Left ventricle myocardium inferior (tissue), 1 donor: ENCODE measurements at places on chromosomes 3 and 15. TPM values are rescaled to one million over a fixed set of nuclear protein-coding genes. Genes with fewer than 3 reads are reported as not detected.

The CDHR4 gene
- not detected for total RNA-seq

The CLDN18 gene
- total RNA-seq = not detected

DNA sequence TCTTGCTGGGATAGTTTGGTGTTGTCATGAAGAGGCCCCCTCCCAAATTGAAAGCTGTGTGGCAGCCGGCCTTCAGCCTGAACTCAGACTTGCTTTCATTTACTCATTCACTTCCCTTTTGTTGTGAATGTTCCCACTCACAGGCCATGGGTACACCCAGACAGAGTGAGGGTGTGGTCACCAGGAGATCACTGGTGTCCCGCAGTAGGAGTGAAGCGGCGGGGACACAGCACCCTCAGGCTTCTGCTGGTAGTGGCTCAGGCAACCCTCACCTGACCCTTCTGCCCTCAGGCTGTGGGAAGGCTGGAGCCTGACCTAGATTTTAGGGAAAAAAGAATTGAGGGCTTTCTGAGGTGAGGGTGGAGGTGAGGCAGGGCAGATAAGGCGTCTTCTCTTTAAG, 244.4 kb downstream of the SOX2 start:
- DNase-seq = no peak

The P2RY14 gene
- 2.9 TPM for total RNA-seq

DNA sequence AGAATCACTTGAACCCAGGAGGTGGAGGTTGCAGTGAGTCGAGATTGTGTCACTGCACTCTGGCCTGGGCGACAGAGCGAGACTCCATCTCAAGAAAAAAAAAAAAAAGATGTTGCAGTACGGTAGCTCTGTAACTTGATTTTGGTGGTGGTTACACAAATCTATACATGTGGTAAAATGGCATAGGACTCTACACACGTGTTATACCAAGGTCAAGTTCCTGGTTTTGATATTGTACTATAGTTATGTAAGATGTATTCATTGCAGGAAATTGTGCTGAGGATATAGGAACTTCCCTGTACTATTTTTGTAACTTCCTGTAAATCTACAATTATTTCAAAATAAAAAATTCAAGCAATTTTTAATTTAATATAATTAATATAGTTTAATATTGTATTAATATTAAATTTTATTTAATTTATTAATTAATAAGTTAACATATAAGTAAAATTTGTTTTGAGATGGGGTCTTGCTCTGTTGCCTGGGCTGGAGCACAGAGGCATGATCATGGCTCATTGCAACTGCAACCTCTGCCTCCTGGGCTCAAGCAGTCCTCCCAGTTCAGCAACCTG, 9.9 kb downstream of the MYD88 start:
- no peak for DNase-seq

The TIMP4 gene
- total RNA-seq = 12.3 TPM

GRCh38 chr3:9912294-9912935, 4.5 kb upstream of the IL17RC start:
- no peak for DNase-seq

The ZNF774 gene
- 4.7 TPM for total RNA-seq

The GRK7 gene
- not detected for total RNA-seq

DNA sequence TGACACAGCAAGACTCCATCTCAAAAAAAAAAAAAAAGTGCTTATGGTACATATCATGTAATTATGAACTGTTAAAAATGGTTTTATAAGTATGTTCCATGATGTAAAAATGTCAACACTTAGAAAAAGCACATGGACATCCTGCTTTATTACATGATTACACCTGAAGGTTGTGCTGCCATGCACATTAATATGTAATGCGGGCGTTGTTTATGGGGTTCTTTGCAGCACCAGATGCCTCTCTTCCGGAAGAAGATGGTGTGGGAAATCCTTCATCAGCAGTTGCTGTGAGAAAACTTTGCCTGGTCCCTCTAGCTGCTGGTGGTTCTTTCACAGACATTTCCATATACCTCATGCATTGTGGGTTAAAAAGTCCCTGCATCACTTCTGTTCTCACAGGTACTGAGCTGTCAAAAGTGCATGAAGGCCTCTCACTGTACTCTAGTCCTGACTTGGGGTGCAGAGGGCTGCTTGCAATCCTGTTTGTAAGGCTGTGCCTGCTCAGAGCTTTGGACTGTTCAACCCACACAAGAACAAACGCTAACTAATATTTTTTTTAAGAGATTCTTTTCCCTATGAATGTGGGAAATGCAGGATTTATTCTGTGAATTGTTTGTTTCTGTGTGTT, 43.6 kb downstream of the SENP2 start:
- no peak for DNase-seq

The CCDC54 gene
- total RNA-seq = not detected

- no peak for DNase-seq
Measured at GRCh38 chr15:56035166-56035565, 41.8 kb upstream of the NEDD4 start.

The SNTN gene
- total RNA-seq = not detected

The GOLGA8T gene
- 0.47 TPM for total RNA-seq

DNA sequence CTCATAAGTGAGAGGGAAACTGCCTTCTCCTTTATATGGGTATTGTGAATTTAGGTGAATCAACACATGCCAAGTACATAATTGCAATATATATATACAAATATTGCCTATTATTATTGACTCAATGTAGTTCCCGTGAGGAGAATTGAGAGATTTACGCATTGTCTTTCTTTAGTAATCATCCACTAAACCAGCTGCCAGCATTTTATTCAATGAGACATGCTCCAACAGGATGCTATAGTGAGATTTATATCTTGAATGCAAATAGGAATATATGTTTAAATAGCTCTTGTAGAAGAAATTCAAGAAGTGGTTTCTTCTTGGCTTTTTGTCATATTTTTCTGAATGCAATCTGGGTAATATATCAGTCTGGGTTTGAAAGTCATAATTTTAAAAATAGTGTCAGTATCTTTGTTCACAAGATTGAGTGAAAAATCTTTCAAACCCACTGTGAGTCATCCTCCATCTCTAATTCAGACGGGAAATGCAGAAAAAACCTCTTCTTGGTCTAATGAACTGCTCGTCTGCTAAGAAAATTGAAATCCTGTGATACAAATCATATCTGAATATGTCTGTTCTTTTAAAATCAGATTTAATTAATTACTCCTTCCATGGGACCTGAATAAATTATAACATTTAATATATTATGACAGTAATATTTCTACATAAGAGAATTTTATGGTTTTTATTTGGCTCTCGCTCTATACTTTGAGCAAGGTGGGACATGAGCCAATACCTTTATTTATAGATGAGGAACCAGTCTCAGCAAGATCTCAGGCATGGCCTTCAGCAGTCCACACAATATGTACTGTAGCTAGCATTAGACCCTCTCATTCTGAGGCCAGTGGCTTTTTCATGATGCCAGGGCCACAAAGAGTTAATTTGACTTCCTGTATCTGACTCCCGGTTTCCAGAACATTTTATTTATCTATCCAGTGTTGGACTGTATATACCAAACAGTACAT, 516.0 kb downstream of the GABRG3 start:
- DNase-seq = no peak

- DNase-seq = no peak
Measured at GRCh38 chr3:106740116-106740515, 637.1 kb upstream of the CCDC54 start.

GRCh38 chr3:127389420-127389819, 101.6 kb upstream of the PRR20G start:
- peak; percentile 0 for DNase-seq

- no peak for DNase-seq
Measured at GRCh38 chr15:33960549-33960935, 7.8 kb upstream of the CHRM5 start.

- DNase-seq = no peak
Measured at GRCh38 chr3:34248352-34248751, 449.9 kb downstream of the PDCD6IP start.

- no peak for DNase-seq
Measured at GRCh38 chr15:89623165-89623564, 32.1 kb downstream of the KIF7 start.

The TRAK1 gene
- 264 TPM for total RNA-seq

- no peak for DNase-seq
Measured at GRCh38 chr15:73935547-73935946, 9.3 kb downstream of the LOXL1 start.

DNA sequence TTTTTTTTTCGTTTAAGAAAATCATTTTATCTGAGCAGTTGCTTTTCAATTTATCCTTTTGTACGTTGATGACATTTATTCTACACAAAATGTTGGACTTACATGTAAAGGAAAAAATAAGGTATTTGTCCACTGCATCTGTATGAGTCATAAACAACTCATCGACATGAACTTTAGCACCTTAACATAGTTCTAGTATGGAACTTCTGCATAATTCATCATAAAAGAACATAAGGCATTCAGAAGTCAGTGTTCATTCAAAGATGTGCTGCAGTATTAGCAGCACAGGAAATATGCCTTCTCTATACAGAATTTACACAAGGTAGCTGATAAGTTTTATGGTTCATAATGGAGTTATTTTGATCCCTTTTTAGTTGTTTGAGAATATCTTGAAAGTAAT, 801.6 kb downstream of the CADM2 start:
- no peak for DNase-seq

DNA sequence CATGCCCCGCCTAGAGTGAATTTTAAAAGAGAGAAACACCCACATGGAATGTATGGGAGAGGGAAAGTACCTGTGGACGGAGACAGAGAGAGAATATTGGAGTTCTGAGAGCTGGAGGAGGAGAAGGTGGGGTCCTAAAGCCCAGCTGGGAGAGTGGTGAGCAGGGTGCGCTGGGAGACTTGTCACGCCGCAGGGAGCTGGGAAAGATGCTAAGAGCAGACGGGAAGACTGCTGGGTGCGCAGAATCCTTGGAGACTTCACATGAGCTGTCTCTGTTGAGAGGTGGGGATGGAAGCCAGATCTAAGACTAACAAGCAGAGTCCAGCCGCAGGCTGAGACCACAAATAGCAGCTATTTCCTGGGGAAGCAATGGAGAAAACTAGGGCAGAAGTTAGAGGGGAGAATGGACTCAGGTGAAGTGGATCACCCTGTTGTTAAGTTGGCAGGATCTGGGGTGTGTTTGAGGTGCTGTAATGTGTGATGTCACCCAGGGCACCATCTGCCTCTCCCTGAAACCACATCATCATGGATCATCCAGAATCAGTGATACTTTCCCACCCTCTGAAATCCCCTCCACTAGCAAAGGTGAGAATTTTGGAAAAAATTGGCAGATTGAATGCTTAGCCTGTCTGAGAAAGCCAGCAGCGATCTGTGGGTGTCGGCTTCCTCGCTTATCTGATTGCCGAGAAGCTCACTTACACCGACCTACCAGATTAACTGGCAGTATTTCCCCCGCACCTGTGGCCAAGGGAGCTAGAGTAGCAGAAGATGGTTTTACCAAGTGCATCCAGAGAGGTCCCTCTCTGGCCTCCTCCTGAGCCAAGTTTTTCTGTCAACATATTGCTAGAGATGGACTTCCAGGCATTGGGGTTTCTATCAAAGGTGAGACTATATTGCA, 174.8 kb upstream of the BHLHE40 start:
- no peak for DNase-seq

The TMEM207 gene
- not detected for total RNA-seq

- DNase-seq = no peak
Measured at GRCh38 chr15:95175914-95176658, 944.7 kb downstream of the MCTP2 start.

DNA sequence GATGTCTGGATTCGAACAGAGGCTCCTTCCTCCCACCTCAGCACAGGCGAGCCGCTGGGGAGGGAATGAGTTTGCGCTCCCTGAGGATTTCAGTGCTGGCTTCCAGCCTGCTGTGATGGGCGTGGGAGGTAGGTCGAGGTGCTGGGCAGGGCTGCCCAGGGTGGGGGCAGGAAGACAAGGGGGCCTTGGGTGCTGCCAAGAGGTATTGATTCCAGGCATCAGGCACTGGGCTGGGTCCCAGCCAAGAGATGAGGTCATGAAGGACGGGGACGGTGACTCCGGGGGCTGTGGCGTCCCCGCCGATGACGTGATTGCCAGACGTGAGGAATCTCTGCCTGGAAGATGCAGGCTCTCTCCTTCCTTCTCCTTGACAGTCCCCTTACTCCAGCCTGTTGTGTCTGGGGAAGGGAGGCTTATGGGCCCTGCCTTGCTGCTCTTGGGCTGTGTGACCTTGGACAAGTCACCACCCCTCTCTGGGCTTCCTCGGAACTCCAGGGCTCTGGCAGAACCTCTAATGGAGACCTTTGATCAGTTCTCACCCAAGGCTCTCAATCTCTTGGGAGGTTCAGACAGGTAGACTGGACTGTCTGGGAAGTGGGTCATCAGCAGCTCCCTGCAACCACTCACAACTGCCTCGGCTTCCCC, 116.8 kb downstream of the FBLN2 start:
- no peak for DNase-seq

DNA sequence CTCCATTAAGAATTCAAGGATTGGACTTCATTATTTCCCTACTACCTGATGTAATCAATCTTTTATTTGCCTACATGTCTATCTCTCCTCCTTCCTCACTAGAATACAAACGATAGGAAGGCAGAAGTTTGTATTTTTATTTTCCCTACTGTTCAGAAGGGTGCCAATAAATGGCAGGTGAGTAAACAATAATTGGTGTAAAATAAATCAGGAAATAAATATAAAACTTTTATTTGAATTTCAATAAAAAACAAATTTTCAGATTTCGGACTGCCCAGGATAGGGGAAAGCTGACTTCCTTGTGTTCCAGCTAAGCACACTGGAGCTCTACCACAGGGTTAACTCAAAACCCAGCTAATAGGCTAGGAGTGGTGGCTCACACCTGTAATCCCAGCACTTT, 636.3 kb upstream of the BCHE start:
- DNase-seq = no peak

DNA sequence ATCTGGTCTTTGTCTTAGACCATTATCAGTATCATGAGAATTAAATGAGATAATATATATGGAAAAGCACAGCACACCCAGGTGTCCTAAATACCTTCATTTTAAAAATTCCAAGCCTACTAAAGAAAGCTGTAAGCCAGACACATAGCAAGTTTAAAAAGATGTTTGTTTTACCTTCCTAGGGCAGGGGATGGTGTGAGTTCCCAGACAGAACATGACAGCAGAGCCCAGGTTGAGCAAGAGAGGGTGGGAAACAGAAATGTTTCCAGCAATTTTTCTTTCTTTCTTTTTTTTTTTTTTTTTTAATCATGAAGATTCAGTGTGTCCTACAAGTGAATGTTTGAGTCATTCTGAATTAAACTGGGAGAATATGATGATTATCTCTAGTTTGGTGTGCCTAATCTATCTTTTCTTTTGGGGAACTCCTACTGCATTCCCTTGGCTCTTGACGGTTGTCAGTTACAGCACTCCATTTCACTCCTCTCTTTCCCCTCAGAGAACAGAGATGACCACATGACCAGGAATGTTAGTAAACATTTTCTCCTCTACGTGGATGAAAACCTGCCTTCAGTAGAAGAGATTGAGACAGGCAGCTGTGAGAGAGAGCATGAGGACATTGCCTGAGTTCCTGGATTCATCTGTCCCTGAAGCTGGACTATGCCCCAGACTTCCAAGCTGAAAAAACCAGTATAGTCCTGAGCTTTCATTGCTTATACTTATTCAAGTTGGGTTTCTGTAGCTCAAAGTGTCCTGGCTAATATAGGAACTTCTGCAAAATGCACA, 54.5 kb upstream of the ARL14 start:
- DNase-seq = no peak

DNA sequence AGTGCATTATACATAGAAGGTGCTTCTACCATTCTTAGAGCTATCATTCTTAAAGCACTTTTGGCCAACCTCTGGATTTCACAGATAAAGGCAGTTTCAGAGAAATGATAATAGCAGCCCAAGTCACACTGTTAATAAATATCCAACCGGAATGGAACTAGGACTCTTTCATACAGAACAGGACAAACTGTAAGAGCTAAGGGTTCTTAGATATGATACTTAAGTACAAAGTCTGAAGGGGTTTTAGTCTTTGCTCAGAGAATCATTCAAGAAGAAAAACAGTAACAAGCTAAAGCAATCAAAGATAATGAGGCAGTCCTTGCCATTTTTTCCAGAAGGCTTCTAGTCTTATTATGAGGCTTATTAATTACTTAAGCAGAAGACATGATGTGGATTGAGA, 239.0 kb downstream of the ERC2 start:
- no peak for DNase-seq
